ENCODE measurements at places on chromosomes 2 and 18. TPM values are rescaled to one million over a fixed set of nuclear protein-coding genes. Genes with fewer than 3 reads are reported as not detected.

LIMS4 gene
- 1.2 TPM for total RNA-seq

TCF23 gene
- 0.04 TPM for total RNA-seq

GRCh38 chr2:46181306-46181705, 115.9 kb upstream of the EPAS1 start:
- no peaks in the 10 kb centered on the region for H3K27me3 ChIP-seq
- no peak overlapping the region for H3K27ac ChIP-seq
- no peak overlapping the region for H3K4me3 ChIP-seq
- H3K4me1 ChIP-seq: peaks cover 13% of the 10 kb centered on the region
- no peaks in the 10 kb centered on the region for H3K36me3 ChIP-seq

GRCh38 chr2:28901202-28901601, 6.7 kb downstream of the WDR43 start:
- H3K36me3 ChIP-seq: peaks cover 8% of the 10 kb centered on the region
- H3K4me3 ChIP-seq: no peak overlapping the region
- no peak for DNase-seq
- H3K4me1 ChIP-seq: peaks cover 34% of the 10 kb centered on the region

All from mesothelial cell of epicardium (in vitro differentiated cells).